Activated T-cell treated with anti-CD3 and anti-CD28 coated beads, Interleukin-2, amount 50 U/mL, for 48 hours (primary cell): ENCODE measurements at places on chromosomes 5 and 9.

GRCh38 chr9:98883276-98883675 lies 60.4 kb upstream of the COL15A1 start:
- no peak for DNase-seq

GRCh38 chr9:38641142-38641541 lies 20.7 kb upstream of the ANKRD18A start:
- no peak for DNase-seq

GRCh38 chr5:68000805-68001204 lies 214.8 kb upstream of the PIK3R1 start:
- DNase-seq, result no peak

DNA sequence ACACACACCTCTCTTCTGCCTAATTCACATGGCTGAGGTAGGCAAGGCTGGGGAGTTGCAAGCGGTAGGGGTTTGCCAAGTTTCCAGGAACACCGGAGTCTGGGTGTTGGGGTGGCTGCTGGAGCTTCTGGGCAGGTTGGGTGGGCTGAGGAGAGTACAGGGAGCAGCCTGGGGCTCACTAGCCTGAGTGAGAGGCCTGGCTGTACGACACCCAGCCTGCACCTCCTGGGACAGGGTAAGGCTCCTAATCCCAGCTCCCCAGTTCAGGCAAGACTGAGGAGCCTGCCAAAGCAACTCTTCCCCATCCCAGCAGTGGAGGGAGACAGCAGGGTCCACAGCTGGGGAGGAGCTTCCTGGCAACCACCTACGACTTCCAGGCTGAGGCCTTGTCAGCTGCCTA lies 8.0 kb downstream of the SPAAR start:
- no peak for DNase-seq

GRCh38 chr5:139388198-139388821 lies 1.4 kb downstream of the MZB1 start:
- DNase-seq, result no peak

DNA sequence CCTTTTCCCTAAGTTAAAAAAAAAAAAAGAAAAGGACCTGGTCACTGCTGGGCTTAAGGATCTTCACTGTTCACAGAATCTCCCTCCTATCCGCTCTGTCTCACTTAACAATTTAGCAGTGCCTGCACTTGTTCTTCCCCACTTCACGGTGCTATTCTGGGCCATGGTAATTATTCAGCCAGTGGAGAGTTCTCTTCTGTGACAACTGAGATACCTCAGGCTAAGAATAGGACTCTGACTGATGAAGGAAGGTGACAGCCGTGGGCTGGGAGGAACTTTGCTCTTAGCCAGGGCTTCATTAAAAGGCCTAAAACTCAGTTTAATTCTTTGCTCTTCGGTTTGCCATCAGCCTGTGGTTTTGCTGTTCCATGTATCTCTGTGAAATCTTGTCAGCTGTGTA lies 51.9 kb upstream of the ENTREP1 start:
- DNase-seq, result no peak

DNA sequence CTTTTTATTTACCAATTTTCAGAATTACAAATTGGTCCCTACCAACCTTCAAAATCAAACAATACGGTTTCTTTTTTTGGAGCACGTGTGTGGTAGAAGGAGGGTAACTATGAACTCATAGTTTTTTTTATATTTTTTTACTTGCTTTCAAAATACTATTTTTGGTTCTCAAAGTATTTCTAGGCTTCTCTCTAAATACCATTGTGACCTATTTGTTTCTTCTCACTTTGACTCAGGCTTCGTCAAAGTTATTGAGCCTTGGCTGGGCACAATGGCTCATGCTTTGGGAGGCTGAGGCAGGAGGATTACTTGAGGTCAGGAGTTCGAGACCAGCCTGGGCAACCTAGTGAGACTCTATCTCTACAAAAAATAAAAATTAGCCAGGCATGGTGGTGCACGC lies 11.6 kb upstream of the KIF27 start:
- DNase-seq, result no peak

DNA sequence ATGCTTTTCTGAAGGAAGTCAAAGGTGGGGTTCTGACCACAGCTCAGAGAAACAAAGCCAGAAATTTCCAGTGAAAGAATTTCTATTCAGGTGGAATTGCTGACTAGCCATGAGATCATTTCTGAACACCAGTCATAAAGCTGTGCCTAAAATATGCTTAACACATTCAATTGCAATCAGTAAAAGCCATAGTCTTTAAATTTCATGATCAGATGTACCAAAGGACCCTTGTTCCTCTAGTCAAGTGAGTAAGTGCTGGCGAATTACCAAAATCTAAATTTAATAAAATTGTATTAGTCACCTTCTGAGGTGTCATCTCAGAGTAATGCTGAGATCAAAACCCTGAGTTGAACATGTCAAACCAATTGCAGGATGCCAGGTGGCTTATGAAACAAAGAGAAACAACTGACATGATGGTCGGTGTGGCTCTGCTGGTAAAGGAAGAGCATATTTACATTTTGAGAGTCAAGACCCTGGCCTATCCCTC lies 334.2 kb upstream of the CCNH start:
- no peak for DNase-seq

- peak; percentile 18 for DNase-seq
These were observed 608.6 kb upstream of the DAB2 start for GRCh38 chr5:40033411-40033810.

GRCh38 chr5:133732536-133732935 lies 120.2 kb upstream of the FSTL4 start:
- DNase-seq, result no peak

GRCh38 chr9:100011062-100011681 lies 87.6 kb downstream of the ERP44 start:
- no peak for DNase-seq

DNA sequence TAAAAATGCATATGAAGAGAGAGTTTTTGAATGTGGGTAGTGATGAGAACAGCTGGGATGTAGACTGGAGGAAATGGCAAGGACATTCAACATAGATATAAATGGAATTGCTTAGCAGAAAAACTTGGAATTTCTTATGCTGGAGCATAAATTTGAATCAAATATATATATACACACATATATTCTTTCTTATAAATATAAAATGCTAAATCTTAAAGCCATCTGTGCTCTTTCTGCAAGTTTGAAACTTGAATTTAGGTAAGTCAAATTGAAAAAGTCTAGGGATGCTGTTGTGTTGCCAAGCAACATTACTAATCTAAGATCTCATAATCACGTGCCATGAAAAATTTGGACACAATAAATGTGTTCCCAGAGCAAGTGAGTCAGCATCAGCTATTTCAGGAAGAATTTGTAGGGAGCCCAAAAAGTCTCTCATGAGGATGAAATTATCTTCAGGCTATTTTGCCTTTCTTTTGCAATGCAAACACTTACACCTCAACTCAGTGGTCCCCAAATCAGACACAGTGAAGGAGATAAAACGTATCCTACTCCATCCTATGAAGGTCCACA lies 58.4 kb upstream of the ALDH1A1 start:
- DNase-seq, result no peak

GRCh38 chr5:154811653-154812465 lies 38.5 kb downstream of the FAXDC2 start:
- DNase-seq, result peak; percentile 72

DNA sequence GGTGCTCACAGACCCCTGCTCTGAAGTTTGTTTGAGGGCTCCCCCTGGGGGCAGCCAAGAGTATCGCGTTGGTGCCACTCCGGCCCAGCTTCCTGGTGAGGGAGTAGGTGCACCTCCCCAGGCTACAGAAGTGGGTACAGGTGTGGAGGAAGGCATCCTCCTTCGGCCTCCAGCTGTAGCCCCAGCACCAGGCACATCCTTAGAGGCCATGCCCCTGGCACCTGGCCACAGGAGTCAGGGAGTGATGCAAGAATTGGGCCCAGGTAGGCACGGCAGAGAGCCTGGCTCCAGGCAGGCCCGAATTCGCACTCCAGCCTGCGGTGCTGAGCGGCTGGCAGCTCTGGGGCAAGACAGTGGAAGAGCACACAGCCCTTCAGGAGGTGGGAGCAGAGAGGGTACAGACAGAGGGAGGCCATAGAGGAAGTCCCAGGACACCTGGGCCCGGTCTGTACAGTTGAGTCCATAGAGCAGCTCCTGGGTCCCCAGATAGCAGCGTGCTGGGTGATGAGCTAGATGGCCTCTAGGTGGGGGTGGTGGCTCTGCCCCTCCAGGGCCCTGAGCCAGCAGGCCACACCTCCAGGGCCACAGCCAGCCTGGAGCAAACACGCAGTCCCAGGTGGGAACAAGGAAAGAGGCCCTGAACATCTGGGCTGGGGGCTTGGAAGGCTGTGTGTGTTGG lies 2.4 kb downstream of the SAPCD2 start:
- DNase-seq, result peak; percentile 92

GRCh38 chr9:107711542-107711941 lies 222.0 kb upstream of the KLF4 start:
- DNase-seq, result no peak

- DNase-seq, result no peak
These were observed 95.5 kb downstream of the PAX5 start for GRCh38 chr9:36938617-36939016.

DNA sequence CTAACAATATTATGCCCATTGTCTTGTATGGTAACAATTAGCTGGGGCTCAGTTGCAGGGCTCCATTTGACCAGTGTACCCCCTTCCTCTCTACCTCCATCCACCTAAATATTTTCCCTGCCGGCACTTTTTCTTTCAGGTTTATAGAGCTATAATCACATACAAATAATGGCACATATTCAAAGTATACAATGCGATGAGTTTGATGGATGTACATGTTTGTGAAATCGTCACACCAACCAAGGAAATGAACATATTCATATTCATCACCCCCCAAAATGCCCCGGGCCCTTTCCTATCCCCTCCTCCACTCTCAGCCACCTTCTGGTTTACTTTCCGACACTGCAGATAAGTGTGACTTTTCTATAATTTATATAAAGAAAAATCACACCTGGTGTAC lies 351.5 kb downstream of the GADD45G start:
- DNase-seq, result no peak

DNA sequence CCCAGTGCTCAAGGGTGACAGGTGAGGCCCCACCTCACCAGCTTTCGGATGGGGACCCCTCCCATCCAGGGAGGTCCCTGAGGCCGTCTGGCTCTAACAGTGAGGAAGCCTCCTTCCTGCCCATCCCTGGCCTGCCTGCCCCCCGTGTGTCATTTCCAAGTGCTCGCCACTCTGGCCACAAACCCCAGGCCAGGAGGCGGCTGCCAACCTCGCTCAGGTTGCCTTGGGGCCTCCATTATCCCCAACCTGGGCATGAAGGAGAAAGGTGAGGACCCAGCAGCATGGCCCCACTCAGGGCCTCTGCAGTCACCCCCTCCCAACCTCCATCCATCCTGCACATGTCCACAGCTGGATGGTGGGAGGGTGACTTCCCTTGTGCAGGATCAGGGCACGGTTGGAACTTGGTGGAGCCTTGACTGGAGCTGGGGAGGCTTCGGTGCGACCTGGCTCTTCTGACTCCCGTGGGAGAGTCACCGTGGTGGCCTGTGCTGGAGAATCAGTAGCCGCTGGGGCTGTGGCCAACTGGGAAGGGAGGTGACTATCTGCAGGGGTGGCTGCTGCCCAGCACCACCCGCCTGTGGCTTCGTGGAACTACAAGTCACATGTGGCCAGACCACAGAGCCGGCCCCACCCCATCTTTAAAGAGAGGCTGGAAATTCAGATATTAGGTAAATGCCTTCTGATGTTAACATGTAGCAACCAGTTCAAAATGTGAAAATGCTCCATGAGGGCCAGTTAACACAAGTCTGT lies 37.5 kb upstream of the GFPT2 start:
- DNase-seq, result no peak

- DNase-seq, result no peak
These were observed 6.9 kb upstream of the TRMT10B start for GRCh38 chr9:37746448-37747270.

- DNase-seq, result no peak
These were observed 6.6 kb upstream of the FBP1 start for GRCh38 chr9:94645901-94646300.

GRCh38 chr9:119284118-119284517 lies 85.1 kb downstream of the BRINP1 start:
- no peak for DNase-seq

- DNase-seq, result no peak
These were observed 14.2 kb downstream of the LPCAT1 start for GRCh38 chr5:1509346-1510085.

DNA sequence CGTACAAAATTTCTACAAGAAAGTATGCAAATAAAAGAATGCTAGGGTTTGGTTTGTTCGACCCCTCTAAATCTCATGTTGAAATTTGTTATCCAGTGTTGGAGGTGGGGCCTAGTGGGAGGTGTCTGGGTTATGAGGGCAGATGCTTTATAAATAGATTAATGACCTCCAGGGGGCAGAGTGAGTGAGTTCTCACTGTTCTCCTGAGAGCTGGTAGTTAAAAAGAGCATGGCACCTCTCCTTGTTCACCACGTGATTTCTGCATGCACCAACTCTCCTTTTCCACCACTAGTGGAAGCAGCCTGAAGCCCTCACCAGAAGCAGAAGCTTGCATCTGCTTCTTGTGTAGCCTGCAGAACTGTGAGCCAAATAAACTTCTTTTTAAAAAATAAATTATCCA lies 50.4 kb upstream of the FAM170A start:
- no peak for DNase-seq
